ENCODE measurements at places on chromosomes 7 and 10.

GRCh38 chr7:8128449-8129317 lies 133.3 kb downstream of the ICA1 start:
- DNase-seq, result no peak

DNA sequence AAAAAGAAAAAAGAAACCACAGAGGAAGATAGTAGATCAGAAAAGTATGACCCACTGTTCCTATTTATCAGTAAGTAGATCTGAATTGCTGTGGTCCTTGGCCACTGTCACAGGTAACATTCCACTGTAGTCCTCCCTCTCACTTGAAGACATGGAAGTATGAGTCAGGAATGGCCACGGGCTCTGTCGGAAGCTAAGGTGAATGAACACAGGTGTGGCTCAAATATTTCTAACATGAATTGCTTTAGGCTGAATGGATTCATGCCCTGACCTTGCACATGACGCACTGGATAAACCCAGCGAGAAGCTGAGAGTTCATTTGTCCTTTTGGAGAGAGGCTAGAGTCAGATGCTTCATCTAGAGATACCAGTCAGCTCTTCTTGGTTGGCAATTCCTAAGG lies 224.5 kb upstream of the SP8 start:
- no peak for DNase-seq

GRCh38 chr10:126351021-126351420 lies 37.3 kb downstream of the ADAM12 start:
- no peak for DNase-seq

DNA sequence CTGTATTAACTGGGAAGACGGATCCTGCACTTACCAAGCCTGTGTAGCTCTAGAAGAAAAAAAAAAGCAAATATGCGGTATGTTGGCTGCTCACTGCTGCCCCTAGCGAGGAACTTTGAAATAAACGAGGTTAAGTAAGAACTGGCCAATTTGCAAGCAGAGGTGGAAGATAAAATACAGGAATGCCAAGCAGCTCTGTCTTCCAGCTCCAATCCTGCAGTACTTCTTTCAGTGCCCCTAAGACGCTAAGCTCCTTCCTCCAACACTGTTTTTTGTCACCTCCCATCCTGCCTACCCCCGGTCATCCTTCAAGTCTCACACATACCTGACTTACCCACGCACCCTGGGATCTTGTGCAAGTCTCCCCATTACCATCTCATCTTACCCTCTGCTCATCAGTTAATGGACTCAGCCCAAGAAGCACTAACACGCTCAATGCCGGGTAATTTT lies 809 bp downstream of the C10orf143 start:
- DNase-seq, result peak; percentile 56

DNA sequence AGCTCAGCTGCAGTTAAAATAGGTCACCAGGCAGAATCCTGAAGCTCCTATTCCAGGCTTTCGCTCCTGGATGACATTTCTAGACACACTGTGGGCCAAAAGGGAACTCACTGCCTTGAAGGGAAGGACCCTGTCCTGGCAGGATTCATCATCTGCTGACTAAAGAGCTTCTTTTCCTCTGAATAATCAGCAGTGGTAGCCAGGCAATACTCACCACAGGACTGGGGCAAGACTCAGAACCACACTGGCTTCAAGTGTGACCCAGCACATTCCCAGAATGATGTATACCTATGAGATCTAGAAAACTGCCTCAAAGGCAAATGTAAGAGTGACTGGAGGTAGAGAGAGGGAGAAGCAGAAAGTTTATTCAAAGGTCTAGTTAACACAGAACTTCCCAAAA lies 29.5 kb upstream of the EBF3 start:
- DNase-seq, result no peak

DNA sequence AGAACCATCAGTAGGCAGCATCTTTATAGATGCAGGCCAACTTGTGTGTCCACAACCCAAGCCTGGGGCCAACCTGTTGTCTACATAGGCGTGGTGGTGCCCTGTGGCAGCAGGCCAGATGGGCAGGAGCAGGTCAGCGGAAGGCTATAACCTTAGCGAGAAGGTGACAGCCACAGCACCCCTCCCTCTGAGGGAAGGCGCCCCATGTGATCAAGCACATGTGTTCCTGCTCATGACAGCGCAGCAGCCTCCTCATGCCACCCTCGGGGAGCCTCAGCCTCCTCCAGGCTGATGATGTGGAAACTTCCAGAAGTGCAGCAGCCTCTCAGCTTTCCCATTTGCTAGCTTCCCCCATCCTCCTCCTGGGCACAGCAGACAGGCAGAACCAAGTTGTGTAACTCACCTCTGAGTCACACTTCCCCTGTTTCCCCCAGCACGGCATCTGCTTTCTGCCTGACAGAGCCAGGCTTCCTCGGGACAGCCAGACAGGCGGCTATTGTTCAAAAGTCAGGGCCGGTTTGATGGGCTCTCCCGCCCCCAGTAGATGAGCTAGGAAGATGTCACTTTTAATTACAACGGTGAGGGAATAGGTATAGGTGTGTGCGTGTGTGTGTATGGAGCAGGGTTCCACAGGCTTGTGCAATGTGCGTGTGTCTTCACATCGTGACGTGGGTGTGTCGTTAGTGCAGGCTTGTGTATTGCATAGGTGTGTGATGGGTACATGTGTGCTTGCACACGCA lies 312.0 kb upstream of the ZMIZ1 start:
- DNase-seq, result no peak

GRCh38 chr7:75977743-75978142 lies 16.7 kb downstream of the TMEM120A start:
- DNase-seq, result no peak

- no peak for DNase-seq
Observed at GRCh38 chr7:137772748-137773147, 74.0 kb downstream of the DGKI start.

DNA sequence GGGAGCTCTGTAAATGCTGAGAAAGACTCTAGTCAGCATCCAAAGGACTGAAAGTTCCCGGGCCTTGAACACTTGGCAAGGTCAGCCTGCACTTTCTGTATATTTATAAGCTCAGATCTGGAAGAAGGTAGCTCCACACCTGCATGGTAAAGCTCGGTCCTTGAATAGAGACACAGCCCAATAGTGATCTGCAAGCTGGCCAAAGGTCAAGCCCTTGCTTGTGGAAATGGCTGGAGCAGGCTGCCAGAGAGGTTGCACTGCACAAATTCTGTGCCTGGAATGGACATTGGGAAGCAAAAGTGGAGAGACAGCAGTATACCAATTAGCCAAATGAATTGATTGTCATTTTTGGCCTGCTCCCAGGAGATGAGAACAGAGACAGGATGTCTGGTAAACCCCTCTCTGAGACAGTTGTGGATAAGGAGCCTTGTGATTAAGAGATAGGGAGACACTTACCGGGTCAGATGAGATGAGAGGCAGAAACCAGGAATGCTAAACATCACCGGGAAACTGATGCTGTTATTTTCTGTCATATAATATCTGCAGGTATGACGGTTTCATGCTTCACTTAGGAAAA lies 8.0 kb upstream of the FRA10AC1 start:
- DNase-seq, result no peak

GRCh38 chr10:31706464-31707092 lies 222.1 kb downstream of the ARHGAP12 start:
- no peak for DNase-seq

GRCh38 chr7:1021931-1022330 lies 22.4 kb upstream of the GPR146 start:
- no peak for DNase-seq

DNA sequence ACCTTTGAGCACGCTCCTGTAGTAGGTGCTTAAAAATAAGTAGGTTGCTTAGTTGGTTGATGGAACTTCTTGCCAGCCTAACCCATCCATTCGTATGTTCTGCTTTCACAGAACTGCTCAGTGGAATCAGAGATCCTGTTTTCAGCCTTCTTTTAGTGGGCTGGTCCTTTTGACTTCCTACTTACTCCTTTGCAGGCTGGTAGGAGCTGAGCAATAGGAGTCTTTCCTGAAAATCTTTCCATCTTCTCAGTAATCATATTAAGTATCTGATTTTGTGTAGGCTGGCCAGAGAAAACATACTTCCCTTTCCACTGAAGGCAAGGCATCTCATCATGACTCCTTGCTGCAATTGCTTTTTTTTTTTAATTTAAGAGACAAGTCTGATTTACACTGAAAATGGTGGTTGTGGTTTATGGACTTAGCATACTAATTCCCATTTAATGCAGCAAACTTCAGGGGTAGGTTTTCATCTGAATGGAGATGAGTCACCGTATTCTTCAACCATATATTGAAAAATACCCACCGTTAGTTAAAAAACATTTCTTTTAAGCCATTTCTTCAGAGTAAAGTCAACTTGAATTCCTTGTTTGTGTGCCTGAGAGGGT lies 208.0 kb downstream of the ZNF365 start:
- no peak for DNase-seq

GRCh38 chr10:47447705-47448104 lies 36.2 kb downstream of the ANXA8 start:
- DNase-seq, result no peak

- no peak for DNase-seq
Observed at GRCh38 chr10:122503012-122503411, 41.7 kb downstream of the HTRA1 start.

DNA sequence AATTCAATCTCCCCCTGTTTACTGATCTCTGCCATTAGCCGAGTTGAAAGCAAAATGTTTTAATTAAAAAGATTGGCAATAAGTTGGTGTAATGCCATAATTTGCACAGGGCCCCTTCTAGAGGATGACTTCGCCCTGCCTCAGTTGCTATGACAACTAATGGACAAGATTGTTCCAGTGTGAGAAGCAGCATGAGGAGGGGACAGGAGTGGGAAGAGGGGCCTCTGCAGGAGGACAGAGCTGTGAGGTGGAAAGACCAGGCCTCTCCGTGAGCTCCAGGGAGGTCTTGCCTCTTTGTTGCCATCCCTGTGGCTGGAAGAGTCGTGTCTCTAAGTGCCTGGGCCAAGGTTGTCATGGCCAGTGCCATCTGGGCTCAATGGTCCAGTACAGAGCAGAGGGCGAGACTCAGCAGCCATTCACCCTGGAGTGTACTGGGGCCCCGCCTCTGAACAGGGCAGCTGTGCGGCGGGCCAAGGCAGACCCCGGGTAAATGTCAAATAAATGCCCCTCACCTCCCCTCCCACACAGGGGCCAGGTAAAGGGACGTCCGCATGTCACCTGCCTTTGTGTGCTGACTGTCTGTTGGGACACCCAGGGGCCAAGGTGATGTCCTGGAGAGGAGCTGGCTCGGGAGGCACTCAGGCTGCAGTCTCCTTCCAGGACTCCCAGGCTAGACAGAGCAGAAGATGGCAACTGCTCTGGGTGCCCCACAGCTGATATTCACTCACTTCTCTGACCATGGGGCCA lies 97.0 kb upstream of the RET start:
- no peak for DNase-seq

DNA sequence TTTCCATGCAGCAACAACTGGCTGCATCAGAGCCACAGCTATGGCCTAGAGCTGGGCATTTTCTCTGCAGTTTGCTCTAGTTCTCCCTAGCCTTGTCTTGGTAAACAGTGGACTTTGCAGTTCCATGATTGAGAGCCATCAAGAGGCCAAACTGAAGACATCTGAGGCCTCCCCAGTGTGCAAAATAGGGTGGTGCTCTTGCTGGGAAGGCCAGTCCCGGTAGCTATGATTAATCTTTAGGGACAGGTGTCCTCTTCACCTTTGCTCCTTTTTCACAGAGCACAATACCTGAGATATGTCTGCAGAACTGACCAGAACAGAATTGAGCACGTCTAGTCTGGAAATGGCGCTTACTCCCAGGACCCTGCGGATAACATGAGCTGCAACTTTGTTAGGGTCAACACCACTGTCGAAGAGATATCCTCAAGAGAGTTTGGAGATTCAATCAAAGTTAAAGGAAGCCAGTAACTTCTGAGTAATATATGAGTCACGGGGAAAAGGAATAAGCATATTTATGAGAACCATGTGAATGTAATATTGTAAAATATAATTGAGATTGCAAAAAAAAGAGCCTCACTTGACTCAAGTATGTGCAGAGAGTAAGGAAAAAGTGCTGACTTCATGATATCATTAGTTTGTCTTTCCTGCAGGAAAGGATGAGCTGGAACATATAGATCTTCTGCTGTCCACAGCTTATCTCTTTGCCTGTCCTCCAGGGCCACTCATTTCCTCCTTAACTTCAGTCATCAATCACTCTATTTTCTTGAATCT lies 76.7 kb downstream of the ANK3 start:
- no peak for DNase-seq

DNA sequence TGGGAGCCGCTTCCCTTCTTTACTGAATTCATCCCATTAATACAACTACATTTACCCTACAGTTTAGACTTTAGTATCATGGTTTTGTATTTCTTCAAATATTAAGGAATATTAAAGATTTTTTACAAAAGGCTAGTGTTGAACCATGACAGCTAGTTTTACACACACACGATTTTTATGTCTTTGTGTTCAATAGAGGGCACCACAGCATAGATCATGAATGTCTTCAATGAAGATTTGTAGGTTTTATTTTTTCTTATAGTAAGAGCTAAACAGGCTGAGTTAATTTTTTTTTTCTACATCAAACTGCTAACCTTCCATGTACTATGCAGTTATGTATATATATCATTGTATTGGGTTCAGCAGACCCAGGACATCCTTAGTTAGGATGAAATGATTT lies 76.9 kb downstream of the SNX10 start:
- DNase-seq, result no peak

- no peak for DNase-seq
Observed at GRCh38 chr10:126798649-126799048, 106.6 kb upstream of the DOCK1 start.

GRCh38 chr10:133375357-133376115 lies 2.4 kb upstream of the ECHS1 start:
- no peak for DNase-seq

- no peak for DNase-seq
Observed at GRCh38 chr10:4183761-4184261, 398.8 kb upstream of the KLF6 start.
